ENCODE measurements at places on chromosomes 4 and X.

DNA sequence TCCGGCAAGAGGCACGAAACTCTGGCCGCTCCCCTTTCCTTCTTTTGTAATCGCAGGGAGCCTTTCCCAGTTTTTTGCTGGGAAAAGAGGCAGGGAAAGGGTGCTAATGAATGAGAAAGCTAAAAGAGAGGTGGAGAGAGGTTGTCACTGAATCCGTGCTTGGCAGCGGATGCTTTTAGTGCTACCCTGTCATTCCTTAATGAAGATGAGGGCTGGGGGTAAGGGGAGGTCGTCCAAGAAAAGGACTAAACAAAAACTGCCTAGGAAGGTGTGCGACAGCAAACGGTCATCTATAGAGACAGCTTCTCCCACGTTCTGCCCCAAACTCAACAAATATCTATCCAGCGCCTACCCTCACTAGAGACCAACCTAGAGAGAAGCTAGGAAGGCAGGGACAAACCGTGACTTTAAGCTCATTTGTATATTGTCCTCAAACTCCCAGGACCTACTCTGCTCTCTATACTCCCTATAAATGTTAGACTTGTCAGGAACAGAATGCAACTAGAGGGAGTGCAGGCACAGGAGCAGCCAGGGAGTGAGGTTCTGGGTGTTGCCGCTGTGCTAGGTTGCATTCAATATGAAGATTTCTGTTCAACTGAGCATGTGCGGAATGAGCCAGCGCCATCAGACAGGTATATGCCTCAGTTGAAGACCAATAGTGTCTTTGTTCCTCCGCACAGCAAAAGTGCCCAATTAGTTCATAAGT lies 777 bp upstream of the CASK start:
- H3K4me1 ChIP-seq, result no peaks in the 10 kb centered on the region
- H3K27me3 ChIP-seq, result no peaks in the 10 kb centered on the region
- peak overlapping the region; percentile 59 for H3K27ac ChIP-seq
- DNase-seq, result peak; percentile 1

GRCh38 chr4:106355193-106355592 lies 13.4 kb downstream of the GIMD1 start:
- no peak overlapping the region for H3K27ac ChIP-seq
- no peak for DNase-seq
- H3K4me3 ChIP-seq, result no peak overlapping the region
- peaks cover 12% of the 10 kb centered on the region for H3K4me1 ChIP-seq
- H3K36me3 ChIP-seq, result no peaks in the 10 kb centered on the region

DNA sequence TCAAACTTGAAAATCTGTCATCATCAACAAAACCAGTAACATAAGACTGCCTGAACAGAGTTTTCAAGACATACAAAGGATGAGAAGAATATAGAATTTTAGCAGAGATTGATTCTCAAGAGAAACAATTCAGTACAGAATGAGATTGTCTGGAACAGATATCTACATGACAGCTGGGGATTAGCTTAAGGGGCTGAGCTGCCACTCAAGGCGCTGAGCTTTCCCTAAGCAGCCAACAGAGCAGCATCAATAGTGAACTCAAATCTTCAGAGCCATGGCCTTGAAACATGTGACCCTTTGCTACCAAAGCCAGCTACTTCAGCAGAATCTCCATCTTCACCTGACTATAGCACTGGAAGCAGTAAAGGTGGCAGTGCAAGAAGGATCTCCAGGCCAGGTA lies 24.3 kb upstream of the PCDH10 start:
- H3K4me3 ChIP-seq, result no peak overlapping the region
- H3K27me3 ChIP-seq, result no peaks in the 10 kb centered on the region
- no peaks in the 10 kb centered on the region for H3K36me3 ChIP-seq
- no peak overlapping the region for H3K27ac ChIP-seq
- no peaks in the 10 kb centered on the region for H3K4me1 ChIP-seq

DNA sequence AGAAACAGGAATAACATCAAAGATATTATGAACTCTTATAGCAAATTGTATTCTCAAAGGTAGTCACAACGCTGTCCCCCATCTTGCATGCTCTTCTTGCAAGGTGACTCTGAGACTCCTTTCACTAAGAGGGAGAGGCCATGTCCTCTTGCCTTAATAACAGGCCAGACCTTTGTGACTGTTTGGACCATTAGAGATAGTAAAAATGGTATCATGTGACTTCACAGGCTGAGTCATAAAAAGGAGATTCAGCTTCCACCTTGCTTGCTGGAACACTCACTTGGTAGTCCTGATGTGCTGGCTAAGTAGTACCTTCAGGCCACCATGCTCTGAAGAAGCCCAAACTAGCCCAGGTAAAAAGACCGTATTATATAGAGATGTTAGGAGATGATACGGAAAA lies 143.8 kb downstream of the FBXW7 start:
- no peak overlapping the region for H3K27ac ChIP-seq
- no peaks in the 10 kb centered on the region for H3K4me1 ChIP-seq
- DNase-seq, result no peak
- H3K36me3 ChIP-seq, result no peaks in the 10 kb centered on the region
- no peaks in the 10 kb centered on the region for H3K27me3 ChIP-seq

- peaks cover 9% of the 10 kb centered on the region for H3K4me1 ChIP-seq
- H3K36me3 ChIP-seq, result no peaks in the 10 kb centered on the region
These were observed 184.1 kb upstream of the PPARGC1A start for GRCh38 chr4:24073948-24074347.

DNA sequence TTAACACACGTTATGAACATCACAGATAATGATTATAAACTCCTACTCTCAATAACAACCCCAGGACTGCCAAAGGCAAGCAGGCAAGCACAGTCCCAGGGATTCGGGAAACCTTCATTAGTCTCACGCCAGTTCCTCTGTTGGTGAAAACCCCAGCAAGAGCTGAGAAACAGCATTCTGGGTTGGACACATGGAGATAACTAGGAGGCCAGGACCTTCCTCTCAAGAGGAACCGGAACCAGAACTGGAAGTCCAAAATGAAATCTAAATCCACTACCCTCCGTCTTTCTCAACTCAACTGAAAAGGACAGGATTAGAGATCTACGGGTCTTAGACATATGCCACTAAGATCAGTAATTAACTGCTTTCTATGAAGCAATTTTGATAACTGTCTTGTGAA lies 3.8 kb downstream of the VEGFC start:
- H3K27ac ChIP-seq, result no peak overlapping the region
- no peak overlapping the region for H3K4me3 ChIP-seq
- H3K27me3 ChIP-seq, result no peaks in the 10 kb centered on the region
- no peaks in the 10 kb centered on the region for H3K36me3 ChIP-seq
- DNase-seq, result no peak
